ENCODE measurements at places on chromosomes 1 and 21. TPM values are rescaled to one million over a fixed set of nuclear protein-coding genes. Genes with fewer than 3 reads are reported as not detected.
A peak's percentile ranks its signal among the peaks of the same experiment; 100 is the strongest.

- DNase-seq: no peak
Measured at GRCh38 chr1:216805233-216805632, 82.0 kb upstream of the ESRRG start.

GRCh38 chr1:33683913-33684312 is 180.0 kb upstream of the HMGB4 start:
- no peak for DNase-seq

DNA sequence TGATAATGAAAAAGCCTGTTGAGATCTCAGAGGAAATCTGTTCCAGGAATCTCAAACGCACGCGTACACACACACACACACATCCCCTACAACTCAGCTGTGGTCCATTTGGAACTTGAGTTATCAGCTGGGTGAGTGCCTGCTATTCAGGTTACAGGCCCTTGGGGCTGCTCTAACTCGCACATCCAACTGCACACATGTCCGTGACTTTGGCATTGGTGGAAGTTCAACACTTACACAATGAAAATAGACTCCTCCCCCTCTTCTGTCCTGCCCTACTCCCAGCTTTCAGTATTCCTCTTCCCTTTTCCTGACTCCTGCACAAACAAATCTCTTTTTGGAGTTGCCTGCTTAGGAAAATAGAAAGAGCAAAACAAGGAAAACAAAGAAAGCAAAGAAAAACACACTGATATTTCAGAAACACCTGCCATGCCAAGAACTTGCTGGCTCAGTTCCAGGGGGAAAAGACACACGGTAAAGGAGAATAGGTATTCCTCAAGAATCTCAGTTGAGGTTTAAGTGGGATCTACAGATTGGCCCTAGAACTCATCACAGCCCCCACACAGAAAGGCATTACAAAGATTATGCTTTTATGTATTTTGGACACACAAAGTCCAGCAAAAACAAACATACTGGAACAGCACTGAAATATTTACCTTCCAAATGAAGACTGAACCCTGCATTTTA is 140.9 kb downstream of the TGFBR3 start:
- peak; percentile 53 for DNase-seq

- no peak for DNase-seq
Measured at GRCh38 chr1:7519181-7519860, 251.8 kb upstream of the VAMP3 start.

GRCh38 chr21:36245649-36246048 is 74.3 kb upstream of the MORC3 start:
- DNase-seq: no peak

- DNase-seq: no peak
Measured at GRCh38 chr1:12448746-12449177, 169.2 kb downstream of the DHRS3 start.

DNA sequence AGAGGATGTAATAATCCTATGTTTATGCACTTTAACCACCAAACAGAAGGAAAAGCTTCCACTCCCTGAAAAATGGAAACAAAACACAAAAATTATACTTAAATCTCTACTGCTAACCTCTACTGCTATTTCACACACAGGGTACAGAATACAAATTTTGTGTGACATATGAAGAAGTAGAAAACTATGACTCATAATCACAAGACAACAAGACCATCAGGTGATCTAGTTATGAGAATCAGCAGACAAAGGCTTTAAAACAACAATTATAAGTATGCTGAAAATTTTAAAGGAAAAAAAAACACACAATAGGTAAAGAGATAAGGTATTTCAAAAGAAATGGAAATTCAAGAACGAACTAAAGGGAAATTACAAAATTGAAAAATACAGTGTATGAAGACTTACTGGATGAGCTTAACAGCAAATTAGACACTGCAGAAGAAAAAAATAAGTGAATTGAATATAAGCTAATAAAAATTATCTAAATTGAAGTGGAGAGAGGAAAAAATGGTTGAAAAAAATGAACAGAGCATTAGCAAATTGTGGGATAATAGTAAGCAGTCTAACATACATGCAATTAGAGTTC is 13.6 kb upstream of the NAV1 start:
- no peak for DNase-seq

GRCh38 chr1:113849072-113849471 is 22.4 kb downstream of the PTPN22 start:
- no peak for DNase-seq

DNA sequence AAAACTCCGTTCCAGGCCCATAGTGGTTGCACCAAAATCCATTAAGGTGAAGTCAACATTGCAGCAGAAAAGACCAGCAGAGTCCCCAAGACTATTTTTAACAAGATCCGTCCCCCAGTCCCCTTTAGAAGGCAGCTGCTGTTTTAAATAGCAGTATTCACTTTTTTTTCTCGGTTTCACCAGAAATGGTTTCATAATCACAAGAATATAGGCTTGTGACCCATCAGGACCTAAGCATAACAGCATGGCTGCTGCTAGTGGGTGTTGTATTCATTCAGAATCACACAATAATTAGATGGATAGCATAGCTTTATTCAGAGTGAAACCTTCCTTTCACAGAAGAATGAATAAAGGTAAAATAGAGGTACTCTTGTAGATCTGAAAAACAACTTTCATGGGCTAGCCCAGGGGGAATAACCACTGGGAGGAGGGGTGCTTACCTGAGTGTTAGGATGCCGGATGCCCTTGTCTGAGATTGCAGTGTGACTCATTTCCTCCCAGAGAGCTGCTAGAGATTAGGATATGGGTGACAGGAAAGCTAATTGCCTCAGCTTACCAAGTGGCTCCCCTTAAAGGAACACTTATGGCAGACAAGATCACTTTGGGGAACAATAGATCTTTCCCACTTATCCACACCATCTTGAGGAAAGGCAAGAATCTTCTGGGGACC is 35.0 kb downstream of the ACKR1 start:
- DNase-seq: no peak

DNA sequence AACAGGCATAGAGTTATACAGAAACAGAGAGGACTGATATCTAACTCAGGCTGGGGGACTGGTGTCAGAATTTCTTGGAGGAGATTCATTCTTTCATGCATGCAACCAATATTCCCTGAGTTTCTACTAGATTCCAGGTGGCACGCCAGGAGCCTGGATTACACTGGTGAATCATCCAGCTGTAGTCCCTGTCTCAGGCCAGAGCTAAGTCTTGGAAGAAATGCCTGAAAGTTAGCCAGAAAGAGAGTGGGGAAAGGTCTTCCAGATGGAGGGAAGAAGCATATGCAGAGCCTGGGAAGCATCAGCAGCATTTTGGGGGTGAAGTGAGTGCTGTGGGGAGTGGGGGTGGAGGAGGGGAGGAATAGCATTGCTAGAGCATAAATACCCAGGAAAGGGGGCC is 239.1 kb downstream of the OMA1 start:
- DNase-seq: no peak

- DNase-seq: no peak
Measured at GRCh38 chr1:158951956-158952355, 20.6 kb downstream of the PYHIN1 start.

DNA sequence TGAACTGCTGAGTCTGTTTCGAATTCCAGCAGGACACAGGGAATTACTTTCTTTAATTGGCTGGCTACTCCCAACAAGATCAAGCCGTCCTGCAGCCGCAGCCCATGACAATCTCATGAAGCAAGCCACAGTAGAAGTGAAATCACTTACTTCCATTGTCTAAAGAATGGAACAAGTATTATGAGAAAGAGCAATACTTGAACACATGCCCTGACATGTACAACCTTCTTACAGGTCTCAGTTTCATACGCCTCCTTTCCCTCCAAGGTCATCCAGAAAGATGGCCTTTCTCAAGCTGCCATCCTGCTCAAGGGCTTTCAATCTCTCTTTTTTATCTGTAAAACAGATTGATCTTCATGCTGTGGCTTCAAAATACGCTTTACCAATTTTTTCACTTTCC is 85.1 kb downstream of the PCSK9 start:
- DNase-seq: no peak

DNA sequence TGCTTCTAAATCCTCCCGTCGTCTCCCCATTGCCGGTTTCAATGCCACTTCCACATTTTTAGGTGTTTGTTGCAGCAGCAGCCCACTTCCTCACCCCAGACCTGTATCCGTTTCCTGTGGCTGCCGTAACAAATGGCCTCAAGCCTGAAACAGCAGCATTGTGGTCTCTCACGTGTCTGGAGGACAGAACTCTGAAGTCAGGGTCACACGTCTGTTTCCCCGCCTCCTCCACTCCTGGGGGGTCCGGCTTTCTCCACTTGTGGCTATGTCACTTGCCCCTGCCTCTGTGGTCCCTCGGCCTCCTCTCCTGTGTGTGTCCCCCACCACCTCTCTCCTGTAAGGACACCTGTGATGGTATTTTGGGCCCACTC is 21.8 kb downstream of the TRPM2 start:
- no peak for DNase-seq

Gene TMEM51
- total RNA-seq: 4.2 TPM

Gene ABCB10
- 10.1 TPM for total RNA-seq

Gene CYP4Z1
- 1.1 TPM for total RNA-seq

Gene SFN
- total RNA-seq: 0.18 TPM

Gene EDARADD
- not detected for total RNA-seq

Gene MMEL1
- total RNA-seq: 0.68 TPM

Gene HAO2
- not detected for total RNA-seq

Gene PLA2G2F
- not detected for total RNA-seq

Gene SYT6
- total RNA-seq: not detected

Gene HHAT
- 1.6 TPM for total RNA-seq

Gene ATP1A4
- 0.13 TPM for total RNA-seq

Gene UBXN10
- total RNA-seq: 3.1 TPM

Gene GPR157
- 40.6 TPM for total RNA-seq

Gene HOOK1
- 7.6 TPM for total RNA-seq
